Anterior cingulate cortex (tissue), 58 donors: ENCODE measurements at places on chromosomes 1 and 21.

DNA sequence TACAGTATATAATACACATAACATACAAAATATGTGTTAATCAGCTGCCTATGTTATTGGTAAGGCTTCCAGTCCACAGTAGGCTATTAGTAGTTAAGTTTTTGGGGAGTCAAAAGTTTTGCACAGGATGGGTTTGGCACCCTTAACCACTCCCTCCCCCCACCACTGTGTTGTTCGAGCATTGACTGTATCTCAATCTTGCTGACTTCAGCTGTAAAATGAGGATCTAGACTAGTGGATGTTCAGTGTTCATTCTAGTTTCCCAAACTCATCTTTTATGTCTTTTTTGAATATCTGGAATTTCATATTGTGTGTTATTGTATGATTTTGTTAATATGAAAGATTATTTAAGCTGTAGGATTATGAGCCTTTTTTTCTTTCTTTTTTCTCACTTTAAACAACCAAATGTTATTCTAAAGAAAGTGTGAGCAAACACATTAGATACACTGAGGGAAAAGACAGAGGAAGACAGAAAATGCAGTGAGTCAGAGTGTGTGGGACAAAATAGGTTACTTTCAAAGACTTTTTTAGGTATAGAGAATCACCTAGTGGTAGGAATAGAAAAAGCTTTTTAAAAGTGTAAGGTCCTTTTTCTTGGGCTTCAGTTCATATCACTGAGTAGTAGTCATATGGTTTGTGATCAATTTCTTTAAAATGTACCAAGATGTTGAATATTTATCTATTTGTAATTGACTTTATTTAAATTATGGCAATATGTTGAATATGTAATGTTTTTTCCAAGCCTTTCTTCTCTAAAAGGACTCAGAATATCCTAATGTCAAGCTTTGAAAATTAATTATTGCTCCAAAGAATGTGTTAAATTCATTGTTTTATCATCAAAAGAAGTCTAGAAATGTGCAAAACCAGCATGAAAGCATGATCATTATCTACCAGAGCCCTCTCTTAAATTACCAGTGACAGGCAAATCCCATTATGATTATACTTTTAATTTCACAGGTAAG lies 17.9 kb upstream of the CENPF start:
- no peak for DNase-seq

GRCh38 chr1:193538003-193538354 lies 351.6 kb upstream of the B3GALT2 start:
- DNase-seq = no peak

- DNase-seq = no peak
Observed at GRCh38 chr1:219161371-219161770, 12.3 kb upstream of the LYPLAL1 start.

GRCh38 chr1:154614901-154615300 lies 6.9 kb upstream of the ADAR start:
- DNase-seq = no peak

DNA sequence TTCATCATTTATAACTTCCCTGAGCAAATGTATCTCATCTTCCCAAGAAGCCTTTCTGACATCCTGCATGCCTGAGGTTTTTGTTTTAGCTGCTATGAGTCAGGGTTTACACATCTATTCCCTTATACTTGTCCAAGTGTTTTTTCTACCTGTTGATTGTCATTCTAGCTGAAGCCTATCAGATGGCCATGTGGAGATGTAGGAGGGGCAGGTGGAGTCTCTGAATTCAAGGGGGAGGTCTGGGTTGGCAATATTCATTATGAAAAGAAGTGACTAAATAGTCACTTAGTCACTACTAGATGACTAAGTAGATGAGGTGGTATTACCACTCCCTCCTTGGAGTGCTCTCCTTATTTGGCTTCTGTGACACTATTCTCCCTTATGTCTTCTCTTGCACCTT lies 52.4 kb downstream of the XCL1 start:
- no peak for DNase-seq

GRCh38 chr1:119489201-119489600 lies 17.8 kb upstream of the HSD3B1 start:
- DNase-seq = no peak

DNA sequence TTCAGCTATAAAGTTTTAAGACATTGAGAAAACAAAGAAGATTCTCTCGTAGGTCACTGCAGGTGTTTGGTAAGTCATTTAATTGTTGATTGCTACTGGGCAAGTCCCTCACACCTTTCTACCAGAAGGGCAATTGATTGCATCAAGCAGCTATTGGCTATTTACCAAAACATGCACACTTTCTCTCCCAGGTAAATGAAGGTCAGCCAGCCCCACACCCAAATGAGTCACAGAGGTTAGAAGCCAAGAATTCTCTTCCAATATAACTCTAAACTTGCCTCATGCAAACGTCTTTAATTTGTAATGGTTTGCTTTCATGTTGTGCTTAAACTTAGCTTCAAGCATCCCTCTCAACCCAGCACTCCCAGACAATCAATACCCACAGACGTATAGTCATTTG lies 475.3 kb upstream of the ADGRL2 start:
- DNase-seq = no peak

DNA sequence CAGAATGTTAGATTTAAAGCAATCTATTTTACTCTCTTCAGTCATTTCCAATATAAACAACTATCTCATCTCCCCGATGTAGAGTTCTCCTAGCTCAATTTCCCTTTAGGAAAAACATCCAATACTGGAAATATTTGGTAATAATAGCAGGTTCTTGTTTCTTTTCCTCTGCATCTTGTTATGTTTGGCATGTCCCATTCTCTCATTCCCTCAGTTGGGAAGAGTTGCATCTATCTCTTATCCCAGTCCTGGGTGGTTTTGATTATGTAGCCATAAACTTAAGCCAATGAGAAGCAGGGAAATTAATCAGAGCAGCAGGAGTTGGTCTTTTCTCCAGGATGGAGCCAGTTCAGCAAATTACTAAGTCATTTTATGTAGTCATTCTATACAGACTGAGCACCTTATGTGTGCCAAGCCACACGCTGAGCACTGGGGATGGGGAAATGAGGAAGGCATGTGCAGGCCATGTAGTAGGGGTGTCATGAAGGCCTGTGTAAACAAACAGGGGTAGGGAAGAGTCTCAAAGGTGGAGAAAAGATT lies 418.2 kb upstream of the NFIA start:
- no peak for DNase-seq

- no peak for DNase-seq
Observed at GRCh38 chr1:77741316-77741715, 18.3 kb downstream of the USP33 start.

DNA sequence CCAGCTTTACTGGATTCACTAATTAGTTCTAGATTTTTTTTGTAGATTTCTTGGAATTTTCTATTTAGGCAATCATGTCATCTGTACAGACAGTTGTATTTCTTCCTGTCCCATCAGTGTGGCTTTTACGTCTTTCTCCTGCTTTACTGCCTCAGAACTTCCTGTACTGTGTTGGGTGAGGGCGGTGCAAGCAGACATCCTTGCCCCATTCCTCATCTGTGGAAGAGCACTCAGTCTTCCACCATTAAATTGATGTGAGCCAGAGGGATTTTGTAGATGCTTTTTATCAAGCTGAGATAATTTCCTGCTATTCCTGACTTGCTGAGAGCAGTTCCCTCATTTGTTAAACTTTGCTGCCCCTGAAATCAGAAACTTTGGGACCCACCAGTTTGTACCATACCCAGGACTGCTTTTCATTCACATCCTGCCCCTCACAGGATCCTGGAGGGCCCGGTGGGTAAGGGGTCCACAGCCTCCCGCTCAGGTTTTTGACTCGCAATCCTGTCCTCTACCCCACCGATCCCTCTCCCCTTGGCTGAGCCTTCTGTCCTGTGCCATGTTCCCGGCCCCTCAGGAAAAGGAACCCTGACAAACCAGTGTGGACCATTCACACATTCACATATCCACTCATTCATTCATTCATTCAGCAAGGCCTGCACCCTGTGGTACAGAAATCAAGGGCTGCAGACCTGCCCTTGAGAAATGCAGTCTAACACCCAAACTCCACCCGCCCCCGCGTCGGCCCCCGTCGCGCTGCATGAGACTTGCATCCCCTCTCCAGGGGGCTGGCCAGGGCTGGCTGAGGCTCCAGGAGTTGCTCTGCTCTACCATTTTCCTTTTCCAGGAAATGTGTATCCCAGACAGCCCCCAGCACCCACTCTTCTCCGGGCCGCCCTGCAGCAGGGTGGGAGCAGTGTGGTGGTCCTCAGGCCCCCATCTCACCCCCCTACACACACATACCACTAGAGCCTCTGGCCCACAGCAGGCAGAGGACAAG lies 246.5 kb upstream of the VAMP3 start:
- no peak for DNase-seq

DNA sequence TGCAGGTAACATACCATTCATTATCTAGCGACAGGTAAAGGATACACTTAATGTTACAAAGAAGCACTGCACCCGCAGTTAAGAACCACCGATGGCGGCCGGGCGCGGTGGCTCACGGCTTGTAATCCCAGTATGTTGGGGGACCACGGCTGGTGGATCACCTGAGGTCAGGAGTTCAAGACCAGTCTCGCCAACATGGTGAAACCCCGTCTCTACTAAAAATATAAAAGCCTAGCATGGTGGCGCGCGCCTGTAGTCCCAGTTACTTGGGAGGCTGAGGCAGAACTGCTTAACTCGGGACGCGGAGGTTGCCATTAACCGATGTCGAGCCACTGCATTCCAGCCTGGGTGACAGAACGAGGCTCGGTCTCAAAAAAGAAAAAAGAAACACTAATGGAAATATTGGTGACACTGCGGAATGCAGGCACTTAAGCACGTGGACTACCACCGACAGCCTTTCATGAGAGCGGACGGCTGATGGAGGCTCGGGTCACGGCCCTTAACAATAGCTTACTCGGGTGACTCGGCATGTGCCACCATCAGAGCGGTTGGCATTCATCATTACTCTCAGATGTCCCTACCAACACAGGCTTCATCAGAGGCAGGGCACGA lies 542 bp downstream of the GAS5 start:
- DNase-seq = peak; percentile 30

- no peak for DNase-seq
Observed at GRCh38 chr1:241902391-241903065, 54.5 kb downstream of the EXO1 start.

DNA sequence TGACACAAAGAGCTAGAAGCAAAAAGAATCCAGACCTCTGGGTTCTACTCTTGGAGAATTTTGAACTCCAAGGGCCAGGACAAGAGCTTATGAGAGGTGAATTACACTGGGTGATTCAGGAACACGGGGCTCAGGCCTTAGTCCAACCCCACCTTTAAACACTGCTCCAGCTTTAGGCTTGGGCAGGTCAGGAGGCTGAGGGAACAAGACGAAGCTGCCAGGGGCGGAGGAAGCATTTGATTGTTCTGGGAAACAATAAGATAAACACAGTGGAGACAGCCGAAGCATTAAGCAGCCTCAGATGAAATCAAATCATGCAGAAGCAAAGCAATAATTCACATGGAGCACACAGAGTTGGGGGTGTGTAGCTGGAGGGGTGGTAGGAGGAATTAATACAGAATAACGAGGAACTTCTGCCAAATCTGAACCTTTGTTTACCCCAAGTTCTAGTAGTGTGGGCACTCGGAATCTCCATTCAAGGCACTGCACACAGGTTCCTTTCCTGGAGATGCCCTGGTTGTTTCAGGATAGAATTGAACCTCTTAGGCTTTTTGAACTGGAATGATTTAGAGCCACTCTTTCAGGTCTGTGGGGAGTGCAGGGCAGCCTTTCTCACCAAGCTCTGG lies 93.2 kb downstream of the PLXNA2 start:
- DNase-seq = no peak

DNA sequence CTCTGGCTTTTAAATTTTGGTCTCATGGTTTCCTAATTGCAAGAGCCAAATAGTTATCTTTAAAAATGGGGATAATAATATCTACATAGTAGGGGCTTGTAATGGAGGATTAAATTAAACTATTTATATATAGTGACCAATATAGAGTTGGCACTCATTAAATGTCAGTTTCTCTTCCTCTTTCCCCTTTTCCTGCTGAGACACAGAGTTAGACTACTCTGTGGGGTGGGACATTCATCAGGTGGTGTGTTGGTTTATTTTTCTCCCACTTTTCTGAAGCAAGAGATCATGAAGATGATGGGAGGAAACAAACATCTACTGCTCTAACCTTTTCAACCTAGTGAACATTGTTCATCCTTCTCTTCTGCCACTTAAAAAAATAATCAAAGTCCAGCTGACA lies 17.3 kb upstream of the RAP1A start:
- DNase-seq = no peak

DNA sequence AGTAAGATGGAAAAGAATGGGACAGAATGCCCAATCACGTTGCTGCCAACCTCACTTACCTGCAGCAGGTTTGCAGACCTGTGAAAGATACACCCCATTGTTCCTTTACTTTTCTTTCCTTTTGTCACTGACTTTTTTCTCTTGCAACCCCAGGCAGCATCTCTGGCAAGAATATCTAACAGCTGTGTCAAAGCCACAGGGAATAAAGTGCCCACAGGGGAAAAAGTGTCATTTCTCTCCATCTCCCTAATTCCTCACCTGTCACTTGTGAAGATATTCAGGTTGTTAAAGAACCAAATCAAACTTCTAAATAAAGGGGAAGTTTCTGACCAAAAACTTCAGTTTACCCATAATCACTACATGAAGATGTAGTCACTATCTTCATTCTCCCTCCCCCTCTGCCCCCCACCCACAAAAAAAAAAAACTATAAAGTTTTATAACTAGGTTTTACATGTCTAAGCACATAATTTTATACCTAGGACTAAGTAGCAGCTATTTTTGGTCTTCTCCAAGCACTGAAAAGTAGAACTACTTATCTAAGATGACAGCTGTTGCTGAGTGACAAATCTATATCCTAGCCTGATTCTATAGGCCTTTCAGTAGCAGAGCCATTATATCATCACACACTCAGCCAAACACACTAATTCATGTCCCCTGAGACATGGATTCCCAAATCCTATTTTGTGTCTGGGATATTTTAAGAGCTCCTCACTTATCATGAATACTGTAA lies 54.9 kb downstream of the TBX15 start:
- DNase-seq = no peak

GRCh38 chr1:169860187-169860586 lies 33.5 kb downstream of the SCYL3 start:
- no peak for DNase-seq

DNA sequence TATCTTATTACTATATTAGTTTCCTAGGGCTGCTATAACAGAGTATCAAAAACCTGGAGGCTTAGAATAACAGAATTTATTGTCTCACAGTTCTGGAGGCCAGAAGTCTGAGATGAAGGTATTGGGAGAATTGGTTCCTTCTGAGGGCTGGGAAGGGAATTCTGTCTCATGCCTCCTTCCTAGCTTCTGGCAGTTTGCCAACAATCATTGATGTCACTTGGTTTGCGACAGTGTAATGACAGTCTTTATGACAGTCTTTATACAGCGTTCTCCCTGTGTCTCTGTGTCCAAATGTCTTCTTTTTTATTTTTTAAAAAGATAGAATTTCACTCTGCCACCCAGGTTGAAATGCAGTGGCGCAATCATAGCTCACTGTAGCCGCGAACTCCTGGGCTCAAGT lies 15.8 kb upstream of the CENPF start:
- DNase-seq = no peak

DNA sequence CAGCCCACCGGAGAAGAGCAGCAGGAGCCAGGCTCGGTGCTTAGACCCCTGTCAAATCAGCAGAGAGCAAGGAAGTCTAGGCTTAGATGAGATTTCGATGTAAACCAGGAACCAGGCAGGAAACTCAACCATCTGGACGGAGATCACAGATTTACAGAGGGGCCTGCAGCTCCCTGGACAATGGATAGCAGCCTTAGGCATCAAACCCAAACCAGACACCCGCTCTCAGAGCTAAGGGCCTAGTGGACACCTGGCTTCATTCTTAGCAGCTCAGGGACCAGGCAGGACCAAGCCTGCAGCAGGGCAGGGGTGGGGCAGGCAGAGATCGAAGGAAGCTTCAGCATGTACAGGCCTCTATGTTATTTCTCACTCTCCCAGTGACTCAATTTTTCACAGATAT lies 127.8 kb upstream of the FMN2 start:
- no peak for DNase-seq

GRCh38 chr1:64969305-64970046 lies 3.1 kb upstream of the JAK1 start:
- DNase-seq = no peak
